ENCODE measurements at places on chromosomes 3 and 15. TPM values are rescaled to one million over a fixed set of nuclear protein-coding genes. Genes with fewer than 3 reads are reported as not detected.

GRCh38 chr3:15102836-15103235 lies 3.9 kb upstream of the RBSN start:
- H3K36me3 ChIP-seq: no peaks in the 10 kb centered on the region
- no peak overlapping the region for H3K4me3 ChIP-seq
- H3K27me3 ChIP-seq: no peaks in the 10 kb centered on the region

DNA sequence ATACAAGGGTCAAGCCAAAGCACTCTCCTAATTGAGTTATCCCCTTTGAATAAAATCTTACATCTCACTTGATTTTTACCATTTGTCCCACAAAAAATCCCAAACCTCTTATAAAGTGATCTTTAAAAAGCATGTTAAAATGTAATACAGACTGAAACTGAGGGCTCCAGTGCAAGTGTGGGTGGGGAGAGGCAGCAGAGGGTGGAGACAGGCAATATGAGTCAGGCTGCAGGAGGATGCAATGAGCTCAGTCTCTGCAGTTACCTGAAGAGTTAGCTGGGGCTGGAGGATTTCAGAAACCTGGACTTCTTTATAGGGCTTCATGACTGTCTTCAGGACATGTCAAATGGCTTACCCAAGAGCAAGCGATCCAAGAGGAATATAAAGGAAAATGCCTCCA lies 14.2 kb upstream of the COLQ start:
- H3K27me3 ChIP-seq: no peaks in the 10 kb centered on the region
- H3K4me1 ChIP-seq: no peaks in the 10 kb centered on the region
- peak; percentile 19 for DNase-seq
- H3K36me3 ChIP-seq: no peaks in the 10 kb centered on the region

GRCh38 chr3:150142936-150143335 lies 172.2 kb upstream of the PFN2 start:
- no peak overlapping the region for H3K4me3 ChIP-seq
- no peaks in the 10 kb centered on the region for H3K36me3 ChIP-seq
- H3K27ac ChIP-seq: no peak overlapping the region
- H3K4me1 ChIP-seq: peaks cover 18% of the 10 kb centered on the region

- no peak overlapping the region for H3K27ac ChIP-seq
- peaks cover 12% of the 10 kb centered on the region for H3K4me1 ChIP-seq
These were observed 19.8 kb downstream of the HMG20A start for GRCh38 chr15:77440378-77440999.

The ATP10A gene
- 5.0 TPM for total RNA-seq

The TTLL13 gene
- not detected for total RNA-seq

The AADACL2 gene
- not detected for total RNA-seq

Measured in PC-3 (cell line).